Muscle of back (tissue), 13 donors: ENCODE measurements at places on chromosomes 5 and 9.

DNA sequence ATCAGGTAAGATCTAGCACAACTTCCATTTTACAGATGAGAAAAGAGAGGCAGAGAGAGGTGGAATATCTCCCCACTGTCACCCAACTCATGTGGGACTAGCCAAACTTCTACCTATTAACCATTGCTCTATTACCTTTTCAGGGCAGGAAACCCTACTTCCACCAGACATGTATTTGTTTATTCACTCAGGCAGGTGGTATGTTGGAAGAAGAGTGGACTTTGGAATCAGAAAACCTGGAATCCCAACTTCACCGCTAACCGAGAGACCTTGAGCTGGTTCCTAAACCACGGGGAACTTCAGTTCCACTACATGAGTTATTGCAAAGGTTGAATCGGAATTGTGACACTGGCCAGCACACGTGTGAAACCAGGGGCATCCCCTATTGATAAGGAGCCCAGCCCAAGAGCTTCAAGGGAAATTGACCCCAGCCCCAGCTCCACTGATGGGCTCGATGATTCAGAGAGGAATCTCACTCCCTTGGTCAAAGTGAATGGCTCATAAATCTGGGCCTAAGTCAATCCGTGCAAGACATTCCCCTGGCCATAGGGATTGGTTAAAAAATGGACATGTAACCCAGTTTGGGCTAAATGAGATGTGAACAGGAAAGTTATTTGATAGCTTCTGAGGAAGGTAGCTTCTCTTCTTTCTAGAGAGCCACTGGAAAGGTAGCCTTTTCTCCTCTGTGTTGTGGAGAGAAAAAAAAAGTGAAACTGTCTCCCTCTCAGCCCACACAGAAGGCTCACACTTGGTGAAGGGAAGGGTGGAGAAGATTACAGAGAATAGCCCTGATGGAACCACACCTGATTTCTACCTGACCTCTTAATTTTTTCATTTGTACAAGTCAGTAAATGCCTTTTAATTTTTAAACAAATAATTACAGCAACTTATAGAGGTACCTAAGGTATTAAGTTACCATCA is 5.5 kb upstream of the GLIS3 start:
- DNase-seq: no peak

DNA sequence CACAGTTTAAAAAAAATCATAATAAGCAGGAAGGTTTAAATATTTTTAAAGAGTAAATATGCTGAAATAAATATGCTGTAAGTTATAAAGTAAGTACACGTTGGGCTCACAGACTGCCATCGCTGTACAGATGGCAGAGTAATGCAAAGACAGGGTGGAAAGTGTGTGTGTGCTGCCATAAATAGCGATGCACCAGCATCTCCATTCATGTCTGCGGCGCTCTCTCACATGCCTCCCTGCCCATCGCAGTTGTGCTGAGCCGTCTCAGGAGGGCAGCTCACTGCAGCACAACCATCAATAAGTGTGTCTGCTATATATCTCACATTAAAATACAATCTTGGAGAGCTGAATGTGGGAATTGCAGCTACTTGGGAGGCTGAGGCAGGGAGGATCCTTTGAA is 14.3 kb downstream of the MOCS2 start:
- DNase-seq: no peak

- DNase-seq: no peak
Measured at GRCh38 chr9:36138901-36139300, 2.4 kb downstream of the GLIPR2 start.

GRCh38 chr5:74624501-74624900 is 16.0 kb downstream of the ENC1 start:
- no peak for DNase-seq
